Prostate gland (tissue), 2 donors: ENCODE measurements at places on chromosomes 3 and 15. TPM values are rescaled to one million over a fixed set of nuclear protein-coding genes. Genes with fewer than 3 reads are reported as not detected.
A peak's percentile ranks its signal among the peaks of the same experiment; 100 is the strongest.

GRCh38 chr3:43587303-43587702 is 34.5 kb downstream of the ANO10 start:
- no peak overlapping the region for H3K27ac ChIP-seq
- H3K36me3 ChIP-seq: no peaks in the 10 kb centered on the region
- H3K27me3 ChIP-seq: no peaks in the 10 kb centered on the region
- DNase-seq: no peak

- DNase-seq: no peak
- no peaks in the 10 kb centered on the region for H3K36me3 ChIP-seq
- H3K27me3 ChIP-seq: no peaks in the 10 kb centered on the region
- no peaks in the 10 kb centered on the region for H3K4me1 ChIP-seq
- H3K4me3 ChIP-seq: no peak overlapping the region
Measured at GRCh38 chr3:194078045-194078821, 57.7 kb upstream of the HES1 start.

DNA sequence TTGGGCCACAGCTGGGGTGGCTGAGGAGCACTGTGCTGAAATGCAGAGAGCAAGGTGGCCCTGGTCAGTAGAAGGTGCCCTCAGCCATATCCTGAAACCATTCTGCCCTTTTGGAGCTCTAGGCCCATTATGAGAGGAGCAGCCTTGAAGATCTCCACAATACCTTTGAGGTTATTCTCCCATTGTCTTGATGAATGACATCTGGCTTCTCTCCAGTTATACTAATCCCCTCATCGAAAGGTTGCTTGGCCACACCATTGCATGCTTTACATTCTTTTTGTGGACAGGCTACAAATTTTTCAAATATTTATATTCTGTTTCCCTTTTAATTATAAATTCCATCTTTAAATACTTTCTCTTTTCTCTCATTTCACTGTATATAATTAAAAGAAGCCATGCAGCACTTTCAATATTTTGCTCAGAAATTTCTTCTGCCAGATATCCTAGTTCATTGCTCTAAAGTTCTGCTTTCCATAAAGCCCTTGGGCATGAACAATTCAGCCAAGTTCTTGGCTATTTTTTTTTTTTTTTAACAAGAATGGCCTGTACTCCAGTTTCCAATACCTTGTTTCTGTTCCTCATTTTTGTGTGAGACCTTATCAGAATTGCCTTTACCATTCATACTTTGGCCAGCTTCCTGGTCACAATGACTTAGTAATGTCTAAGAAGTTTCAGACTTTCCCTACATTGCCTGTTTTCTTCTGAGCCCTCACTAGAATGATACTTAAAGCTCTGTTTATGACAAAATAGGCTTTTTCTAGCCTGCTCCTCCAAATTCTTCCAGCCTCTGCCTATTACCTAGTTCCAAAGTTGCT is 138.9 kb upstream of the SGO1 start:
- H3K36me3 ChIP-seq: no peaks in the 10 kb centered on the region
- no peaks in the 10 kb centered on the region for H3K27me3 ChIP-seq
- DNase-seq: no peak
- no peak overlapping the region for H3K27ac ChIP-seq
- H3K4me1 ChIP-seq: no peaks in the 10 kb centered on the region
- no peak overlapping the region for H3K4me3 ChIP-seq

DNA sequence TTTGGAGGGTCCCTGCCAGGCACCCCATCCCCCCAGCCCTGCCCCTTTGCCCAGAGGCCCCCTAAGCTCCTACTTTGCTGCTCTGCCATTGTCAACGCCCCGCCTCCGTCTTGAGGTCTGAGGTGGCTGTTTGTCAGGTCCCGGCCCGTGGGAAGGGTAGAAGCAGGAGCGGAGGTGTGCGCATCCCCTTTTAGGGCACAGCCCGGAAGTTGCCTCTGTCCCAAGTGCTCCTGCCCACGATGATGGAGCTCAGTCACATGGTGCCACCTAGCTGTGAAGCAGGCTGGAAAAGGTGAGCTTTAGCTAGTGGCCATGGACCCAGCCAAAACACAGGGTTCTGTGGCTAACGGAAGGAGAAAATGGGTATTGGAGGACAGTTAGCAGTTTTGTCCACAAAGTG is 28.5 kb upstream of the LCTL start:
- DNase-seq: no peak
- no peaks in the 10 kb centered on the region for H3K4me1 ChIP-seq
- no peaks in the 10 kb centered on the region for H3K36me3 ChIP-seq
- no peaks in the 10 kb centered on the region for H3K27me3 ChIP-seq
- H3K4me3 ChIP-seq: no peak overlapping the region

DNA sequence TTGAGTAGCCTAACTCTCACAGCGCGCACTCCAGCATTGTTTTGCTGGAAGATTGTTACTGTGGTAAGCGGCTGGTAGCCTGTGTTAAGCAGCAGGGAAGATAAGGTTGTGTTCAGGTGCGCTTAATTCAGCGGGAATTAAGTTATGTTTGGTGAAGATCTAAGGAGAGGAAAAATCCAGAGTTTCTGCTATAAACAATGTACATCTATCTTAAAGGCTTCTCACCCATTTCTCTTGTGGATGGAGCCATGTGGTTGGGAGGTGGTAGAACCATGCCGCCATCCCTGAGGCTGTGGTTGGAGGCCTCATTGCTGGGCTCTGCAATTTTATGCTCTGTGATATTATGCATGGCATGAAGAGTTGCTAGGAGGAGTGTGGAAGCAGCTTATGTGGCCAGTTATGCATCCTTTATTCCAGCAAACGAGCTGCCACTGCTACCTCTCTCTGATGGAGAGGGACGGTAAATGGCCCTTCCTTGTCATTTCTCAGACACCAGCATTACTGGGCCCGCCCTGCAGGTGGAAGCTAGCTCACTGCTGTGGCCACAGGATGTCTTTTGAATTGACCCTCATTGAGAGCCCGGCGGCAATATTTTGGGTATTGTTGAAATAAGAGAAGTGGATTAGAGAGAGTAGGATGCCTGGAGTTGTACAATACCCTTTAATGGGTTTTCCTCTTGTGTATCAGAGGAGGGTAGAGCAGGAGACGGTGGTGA is 1.3 kb downstream of the MINAR1 start:
- no peaks in the 10 kb centered on the region for H3K36me3 ChIP-seq
- no peak for DNase-seq
- H3K27ac ChIP-seq: no peak overlapping the region
- no peaks in the 10 kb centered on the region for H3K4me1 ChIP-seq

DNA sequence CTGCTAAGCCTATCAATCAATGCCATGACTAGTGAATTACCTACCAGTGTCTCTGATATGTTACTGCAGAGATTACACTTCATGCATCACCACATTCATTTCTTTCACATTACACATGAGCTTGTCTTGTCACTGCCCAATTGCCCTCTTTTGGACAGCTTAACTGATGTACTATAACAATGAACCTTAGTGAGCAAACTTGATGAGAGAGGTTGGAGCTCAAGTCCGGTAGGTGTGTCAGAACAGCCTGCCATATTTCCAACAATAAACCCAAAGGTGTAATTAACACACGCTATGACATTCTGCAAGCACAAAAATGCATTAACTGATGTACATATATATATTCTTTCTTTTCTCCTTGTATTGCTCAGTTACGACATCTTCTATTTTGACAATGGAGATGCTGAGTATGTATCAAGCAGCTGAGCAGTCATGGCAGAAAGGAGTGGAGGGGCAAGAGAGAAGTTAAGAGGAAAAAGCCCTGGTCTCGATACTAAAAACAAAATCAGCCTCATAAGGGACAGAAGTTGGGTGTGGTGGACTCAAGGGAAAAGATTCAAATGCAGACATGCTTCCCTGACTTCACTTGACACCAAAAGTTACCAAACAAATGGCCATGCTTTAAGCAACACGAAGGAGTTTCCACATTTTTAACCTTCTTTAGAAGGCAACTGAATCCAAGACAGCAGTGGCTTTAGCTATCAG is 538.2 kb downstream of the FOXP1 start:
- no peak overlapping the region for H3K27ac ChIP-seq
- no peaks in the 10 kb centered on the region for H3K36me3 ChIP-seq
- no peak for DNase-seq
- H3K27me3 ChIP-seq: no peaks in the 10 kb centered on the region
- peaks cover 13% of the 10 kb centered on the region for H3K4me1 ChIP-seq
- H3K4me3 ChIP-seq: no peak overlapping the region

GRCh38 chr3:186962445-186962844 is 32.1 kb downstream of the ST6GAL1 start:
- no peak overlapping the region for H3K27ac ChIP-seq
- H3K4me1 ChIP-seq: no peaks in the 10 kb centered on the region
- no peak for DNase-seq
- H3K36me3 ChIP-seq: no peaks in the 10 kb centered on the region

DNA sequence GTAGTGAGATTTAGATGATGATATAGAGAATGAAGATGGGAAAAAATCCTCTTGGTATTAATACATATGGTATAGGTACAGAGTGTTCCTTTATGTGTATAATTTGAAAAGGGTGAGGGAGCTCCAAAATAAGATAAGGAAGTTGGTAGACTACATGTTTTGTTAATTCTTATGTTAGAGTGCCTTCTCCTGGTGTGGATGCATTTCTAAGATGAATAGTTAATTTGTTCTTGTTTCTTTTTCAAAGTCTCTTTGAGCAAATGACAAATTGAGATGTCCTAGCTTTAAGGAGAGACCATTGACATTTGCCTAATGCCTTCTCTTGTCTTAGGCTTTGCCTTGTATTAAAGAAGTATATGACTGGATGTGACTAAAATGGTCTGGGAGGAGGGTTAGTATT is 34.1 kb downstream of the AKAP13 start:
- no peak overlapping the region for H3K4me3 ChIP-seq
- no peak for DNase-seq
- no peaks in the 10 kb centered on the region for H3K27me3 ChIP-seq

GRCh38 chr3:64238971-64239667 is 13.9 kb upstream of the PRICKLE2 start:
- H3K27me3 ChIP-seq: no peaks in the 10 kb centered on the region
- no peaks in the 10 kb centered on the region for H3K4me1 ChIP-seq
- H3K36me3 ChIP-seq: no peaks in the 10 kb centered on the region

GRCh38 chr3:170584585-170585007 is 1.3 kb downstream of the SLC7A14 start:
- peaks cover 16% of the 10 kb centered on the region for H3K27me3 ChIP-seq
- H3K36me3 ChIP-seq: no peaks in the 10 kb centered on the region
- no peak overlapping the region for H3K27ac ChIP-seq
- H3K4me1 ChIP-seq: peaks cover 6% of the 10 kb centered on the region
- peak; percentile 43 for DNase-seq

- H3K4me3 ChIP-seq: no peak overlapping the region
- no peaks in the 10 kb centered on the region for H3K27me3 ChIP-seq
- DNase-seq: no peak
Measured at GRCh38 chr3:105315144-105315543, 51.6 kb upstream of the ALCAM start.

- no peaks in the 10 kb centered on the region for H3K36me3 ChIP-seq
- H3K4me1 ChIP-seq: no peaks in the 10 kb centered on the region
- no peak overlapping the region for H3K4me3 ChIP-seq
Measured at GRCh38 chr15:33810073-33810595, 158.2 kb upstream of the CHRM5 start.

DNA sequence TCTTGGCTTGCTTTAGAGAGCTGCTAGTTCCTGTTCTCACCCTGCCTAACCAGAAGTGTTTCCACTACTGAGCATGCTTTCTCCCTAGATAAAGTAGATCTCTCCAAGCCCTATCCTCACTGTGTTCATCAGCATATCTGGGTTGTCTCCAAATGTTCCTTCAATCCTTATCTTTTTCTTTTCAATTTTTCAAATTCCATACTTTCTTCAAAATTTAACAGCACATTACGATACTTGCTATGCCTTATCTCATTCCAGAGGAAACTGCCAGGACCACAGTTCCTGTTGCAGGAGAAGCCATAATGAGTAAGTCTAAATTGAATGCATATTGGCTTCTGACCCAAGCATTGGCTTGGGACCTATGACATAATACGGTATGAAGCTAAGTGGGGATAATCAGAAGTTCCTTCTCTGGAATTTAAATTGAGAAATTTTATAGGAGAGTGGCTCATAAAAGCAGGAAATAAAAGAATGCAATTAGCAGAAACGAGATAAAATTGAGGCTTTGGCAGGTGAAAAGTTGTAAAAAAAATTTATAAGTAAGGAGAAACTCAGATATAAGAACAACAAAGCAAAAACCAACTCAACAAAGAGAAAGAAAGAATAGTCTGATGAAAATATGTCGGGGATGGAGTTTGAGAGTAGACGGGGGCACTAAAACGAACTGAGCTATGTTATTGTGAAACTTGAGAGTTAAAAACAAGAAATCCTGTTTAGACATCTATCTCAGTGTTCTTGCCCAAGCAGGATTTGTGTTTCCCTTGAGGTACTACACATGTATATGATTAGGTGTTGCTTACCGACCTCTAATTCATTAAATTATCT is 631.7 kb upstream of the CCDC54 start:
- DNase-seq: no peak
- no peaks in the 10 kb centered on the region for H3K36me3 ChIP-seq
- no peak overlapping the region for H3K27ac ChIP-seq

GRCh38 chr15:73244333-73244732 is 124.4 kb downstream of the HCN4 start:
- DNase-seq: no peak
- H3K36me3 ChIP-seq: no peaks in the 10 kb centered on the region
- no peak overlapping the region for H3K27ac ChIP-seq
- H3K4me1 ChIP-seq: no peaks in the 10 kb centered on the region
- no peaks in the 10 kb centered on the region for H3K27me3 ChIP-seq

- no peaks in the 10 kb centered on the region for H3K4me1 ChIP-seq
- H3K27ac ChIP-seq: no peak overlapping the region
- no peaks in the 10 kb centered on the region for H3K36me3 ChIP-seq
- no peak overlapping the region for H3K4me3 ChIP-seq
- DNase-seq: no peak
Measured at GRCh38 chr15:99605490-99605931, 39.7 kb downstream of the MEF2A start.

GRCh38 chr3:159499031-159499793 is 489.4 kb upstream of the IL12A start:
- H3K4me1 ChIP-seq: no peaks in the 10 kb centered on the region
- no peak for DNase-seq
- no peaks in the 10 kb centered on the region for H3K36me3 ChIP-seq
- H3K27me3 ChIP-seq: no peaks in the 10 kb centered on the region

Gene PRSS50
- 0.80 TPM for total RNA-seq

Gene ATP10A
- total RNA-seq: 14.3 TPM

Gene CHL1
- 10.5 TPM for total RNA-seq

Gene STARD9
- 2.6 TPM for total RNA-seq

Gene SEMA3G
- total RNA-seq: 3.5 TPM

Gene CHRNA7
- 3.7 TPM for total RNA-seq
